ENCODE measurements at places on chromosomes 5 and 9.

GRCh38 chr5:72363166-72363802, 43.1 kb downstream of the PTCD2 start:
- DNase-seq, result peak; percentile 86

DNA sequence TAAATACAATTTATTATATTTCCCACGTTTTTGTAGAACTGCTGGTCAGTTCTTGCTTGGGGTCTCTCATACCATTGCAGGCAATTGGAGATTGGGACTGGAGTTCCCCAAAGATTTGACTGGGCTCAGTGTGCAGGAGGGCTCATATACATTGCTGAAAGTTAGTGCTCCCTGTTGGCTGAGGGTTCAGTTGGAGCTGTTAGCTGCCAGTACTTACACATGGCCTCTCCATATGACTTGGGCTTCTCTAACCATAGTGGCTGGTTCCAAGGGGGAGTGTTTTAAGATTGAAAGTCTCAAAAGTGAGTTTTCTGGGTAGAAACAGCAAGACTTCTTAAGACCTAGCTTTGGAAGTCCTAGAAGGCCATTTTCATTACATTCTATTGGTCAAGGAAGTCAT, 102.9 kb downstream of the MAN2A1 start:
- no peak for DNase-seq

DNA sequence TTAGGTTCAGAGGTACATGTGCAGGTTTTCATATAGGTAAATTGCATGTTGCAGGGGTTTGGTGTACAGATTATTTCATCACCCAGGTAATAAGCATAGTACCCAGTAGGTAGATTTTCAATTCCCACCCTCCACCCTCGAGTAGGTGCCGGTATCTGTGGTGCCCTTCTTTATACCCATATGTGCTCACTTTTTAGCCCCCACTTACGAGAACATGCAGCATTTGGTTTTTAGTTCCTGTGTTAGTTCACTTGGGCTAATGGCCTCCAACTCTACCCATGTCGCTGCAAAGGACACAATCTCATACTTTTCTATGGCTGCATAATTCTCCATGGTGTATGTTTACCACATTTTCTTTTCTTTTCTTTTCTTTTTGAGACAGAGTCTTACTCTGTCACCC, 21.2 kb downstream of the ITK start:
- DNase-seq, result no peak

- DNase-seq, result no peak
Measured at GRCh38 chr9:111728143-111728542, 66.6 kb downstream of the SHOC1 start.

DNA sequence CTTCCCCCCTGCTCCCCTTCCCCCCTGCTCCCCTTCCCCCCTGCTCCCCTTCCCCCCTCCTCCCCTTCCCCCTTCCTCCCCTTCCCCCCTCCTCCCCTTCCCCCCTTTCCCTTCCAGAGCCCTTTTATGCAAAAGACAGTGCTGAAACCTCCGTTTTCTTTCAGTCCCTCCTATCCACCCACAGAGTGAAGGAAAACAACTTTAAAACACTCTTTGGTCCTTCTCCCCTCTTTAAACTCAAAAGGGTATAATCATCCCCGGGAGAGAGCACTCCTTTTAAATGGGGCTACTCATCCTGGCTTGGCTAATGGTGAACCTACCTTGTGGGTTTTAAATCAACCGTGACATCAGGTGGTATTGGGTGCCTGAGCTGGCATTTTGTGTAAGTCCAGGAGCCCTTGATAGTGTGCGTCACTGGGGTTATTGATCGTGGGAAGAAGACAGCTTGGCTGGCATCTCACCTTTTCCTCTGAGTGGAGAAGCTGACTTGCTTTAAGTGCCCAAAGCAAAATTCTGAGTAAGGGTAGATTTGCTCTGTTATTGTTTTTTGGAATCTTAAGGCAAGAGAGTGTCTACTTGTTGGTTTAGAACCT, 2.7 kb downstream of the LARP1 start:
- DNase-seq, result no peak

DNA sequence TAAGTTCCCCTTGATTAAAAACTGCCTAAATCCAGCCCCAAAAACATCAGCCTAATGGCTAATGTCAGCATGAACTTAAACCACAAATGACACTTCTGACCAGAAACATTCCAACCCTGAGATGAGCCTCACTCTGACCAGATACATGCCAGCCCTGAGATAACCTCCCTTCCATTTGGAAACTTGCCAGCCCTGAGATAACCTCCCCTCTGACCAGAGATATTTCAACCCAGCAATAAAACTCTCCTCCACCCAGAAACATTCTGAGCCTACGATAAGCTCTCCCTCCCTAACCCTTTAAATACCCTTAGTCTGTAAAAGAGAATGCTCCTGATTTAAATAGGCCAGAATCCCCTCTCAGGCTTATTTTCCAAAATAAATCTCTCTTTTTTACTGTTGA, 1035.7 kb upstream of the NUDT12 start:
- DNase-seq, result peak; percentile 38

Data from A172 (cell line).